Osteocyte (in vitro differentiated cells): ENCODE measurements at places on chromosomes 5 and 9. TPM values are rescaled to one million over a fixed set of nuclear protein-coding genes. Genes with fewer than 3 reads are reported as not detected.

The ZNF367 gene
- 2.1 and 2.3 TPM in 2 replicates for total RNA-seq

- peaks cover 16% of the 10 kb centered on the region for H3K4me1 ChIP-seq
- no peak for DNase-seq
- peak overlapping the region; percentile 59 for H3K27ac ChIP-seq
- H3K27me3 ChIP-seq: no peaks in the 10 kb centered on the region
- H3K36me3 ChIP-seq: no peaks in the 10 kb centered on the region
Measured at GRCh38 chr5:59999056-59999455, 105.5 kb upstream of the PDE4D start.

The PCDHGA3 gene
- total RNA-seq: not detected in 2 replicates

- peaks cover 24% of the 10 kb centered on the region for H3K4me1 ChIP-seq
- H3K4me3 ChIP-seq: no peak overlapping the region
- H3K27ac ChIP-seq: no peak overlapping the region
- H3K27me3 ChIP-seq: peaks cover 6% of the 10 kb centered on the region
- DNase-seq: no peak
Measured at GRCh38 chr5:174423558-174423957, 300.8 kb upstream of the MSX2 start.

- DNase-seq: no peak
- H3K36me3 ChIP-seq: no peaks in the 10 kb centered on the region
- peaks cover 12% of the 10 kb centered on the region for H3K27me3 ChIP-seq
- no peak overlapping the region for H3K4me3 ChIP-seq
- H3K27ac ChIP-seq: no peak overlapping the region
Measured at GRCh38 chr9:4397917-4398316, 92.4 kb upstream of the SLC1A1 start.

The ANXA2R gene
- total RNA-seq: 5.2 and 5.3 TPM in 2 replicates

The SRD5A1 gene
- total RNA-seq: 25.0 and 28.5 TPM in 2 replicates

The FOXD4L4 gene
- total RNA-seq: not detected in 2 replicates

GRCh38 chr5:139462586-139463276 lies at the start of gene ECSCR:
Gene ECSCR (minus strand): TSS chr5:139462743. CDS start chr5:139462670, 73 bp downstream.
- no peak for DNase-seq
- H3K27me3 ChIP-seq: no peaks in the 10 kb centered on the region
- H3K4me3 ChIP-seq: no peak within 1 kb of the TSS
- H3K4me1 ChIP-seq: peaks cover 41% of the 10 kb centered on the region

The IL13 gene
- not detected in 2 replicates for total RNA-seq

The ABO gene
- total RNA-seq: not detected in 2 replicates

DNA sequence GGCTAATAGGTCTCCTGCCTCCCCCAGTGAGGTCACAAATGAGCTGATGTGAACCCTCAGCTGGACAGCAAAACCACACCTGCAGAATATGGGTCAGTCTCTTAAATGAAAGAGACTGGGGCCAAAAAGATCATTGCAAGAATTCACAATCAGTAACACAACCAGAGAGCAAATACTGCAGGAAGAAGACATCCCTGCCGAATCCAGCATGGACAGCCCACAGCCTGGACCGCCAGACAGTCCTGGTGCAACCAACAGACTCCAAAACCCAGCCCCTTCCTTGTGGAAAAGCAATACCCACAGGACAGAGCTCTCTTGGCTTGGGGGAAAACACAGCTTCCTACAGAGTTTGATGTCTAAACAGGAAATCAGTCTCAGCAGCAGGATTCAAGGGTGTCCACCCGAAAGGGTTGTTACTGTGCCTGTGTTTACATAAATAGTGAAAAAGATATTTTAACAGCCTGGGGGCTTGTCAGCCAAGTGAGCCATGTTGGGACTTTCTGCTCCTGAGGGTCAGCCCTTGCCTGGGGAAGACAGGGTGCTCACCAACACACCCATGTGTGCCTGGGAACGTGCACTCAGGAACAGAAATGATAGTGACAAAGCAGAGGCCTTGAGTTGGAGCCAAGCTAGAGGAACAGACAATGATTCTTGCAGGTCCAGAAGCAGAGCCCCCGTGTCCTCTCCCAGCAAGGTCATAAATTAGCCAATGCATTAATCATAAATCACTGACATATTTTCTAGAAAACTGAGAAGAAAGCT lies 106.2 kb downstream of the SEMA5A start:
- H3K36me3 ChIP-seq: peaks cover 41% of the 10 kb centered on the region
- DNase-seq: no peak
- peak overlapping the region; percentile 15 for H3K4me3 ChIP-seq

DNA sequence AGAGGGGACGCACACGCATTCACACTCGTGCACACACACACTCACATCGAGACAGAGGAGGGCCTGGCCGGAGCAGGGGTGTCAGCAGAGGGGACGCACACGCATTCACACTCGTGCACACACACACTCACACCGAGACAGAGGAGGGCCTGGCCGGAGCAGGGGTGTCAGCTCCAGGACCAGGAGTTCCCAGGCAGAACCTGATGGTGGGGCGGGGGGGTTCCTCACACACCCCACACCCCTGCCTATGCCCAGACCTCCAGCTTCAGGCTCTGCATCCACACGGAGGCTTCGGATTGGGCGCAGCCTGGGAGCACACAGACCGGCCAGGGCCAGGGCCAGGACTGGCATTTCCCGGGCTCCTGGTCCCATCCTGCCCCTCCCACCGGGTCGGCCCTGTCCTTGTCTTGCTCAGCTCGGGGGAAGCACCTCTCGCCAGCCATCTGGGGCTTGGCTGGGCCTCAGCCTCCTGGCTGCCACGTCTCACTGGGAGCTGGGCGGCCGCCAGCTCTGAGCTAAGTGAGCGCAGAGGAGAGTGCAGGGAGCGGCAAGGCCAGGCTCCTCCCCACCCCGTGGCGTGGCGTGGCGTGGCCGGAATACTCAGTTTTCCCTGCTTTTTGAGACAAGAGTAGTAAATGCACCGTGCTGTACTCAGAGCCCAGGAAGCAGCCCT lies 31.3 kb downstream of the ADAMTS2 start:
- DNase-seq: no peak
- no peak overlapping the region for H3K27ac ChIP-seq
- H3K4me1 ChIP-seq: no peaks in the 10 kb centered on the region

The ODF2 gene
- total RNA-seq: 37.7 and 40.5 TPM in 2 replicates

The LSM11 gene
- total RNA-seq: 7.2 TPM in 2 replicates

The CRB2 gene
- not detected in 2 replicates for total RNA-seq

GRCh38 chr5:171537070-171537849 lies 117.8 kb downstream of the FGF18 start:
- peaks cover 3% of the 10 kb centered on the region for H3K27me3 ChIP-seq
- no peak overlapping the region for H3K4me3 ChIP-seq
- no peaks in the 10 kb centered on the region for H3K36me3 ChIP-seq

GRCh38 chr9:115672477-115673316 lies 480.9 kb upstream of the PAPPA start:
- no peaks in the 10 kb centered on the region for H3K27me3 ChIP-seq
- H3K4me1 ChIP-seq: peaks cover 68% of the 10 kb centered on the region
- peak overlapping the region; percentile 61 for H3K4me3 ChIP-seq
- H3K36me3 ChIP-seq: peaks cover 12% of the 10 kb centered on the region
- DNase-seq: peak; percentile 85

The MEIKIN gene
- total RNA-seq: not detected in 2 replicates

The CDKN2B gene
- total RNA-seq: 22.9 and 23.3 TPM in 2 replicates

The SPINK7 gene
- not detected in 2 replicates for total RNA-seq

The HMCN2 gene
- 0.05 TPM in 2 replicates for total RNA-seq

DNA sequence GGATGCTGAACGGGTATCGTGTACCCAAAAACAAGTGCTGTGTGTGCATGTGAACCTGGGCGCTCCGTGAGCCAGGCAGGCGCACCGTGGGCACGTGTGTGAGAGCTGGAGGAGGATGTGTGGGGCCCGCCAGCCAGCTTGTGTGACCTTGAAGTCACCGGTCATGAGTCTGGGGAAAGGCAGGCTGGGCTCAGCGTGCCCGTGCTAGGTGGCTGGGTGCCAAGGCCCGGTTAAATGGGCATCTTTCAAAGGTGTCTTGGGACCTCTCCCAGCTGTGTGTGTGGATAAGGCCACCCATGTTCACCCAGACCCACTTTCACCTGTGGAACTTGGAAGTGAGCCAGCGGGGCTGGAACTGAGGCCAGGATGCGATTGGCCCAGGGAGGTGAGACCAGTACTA lies 3.4 kb downstream of the KCNT1 start:
- no peak overlapping the region for H3K27ac ChIP-seq
- H3K4me3 ChIP-seq: no peak overlapping the region
- no peak for DNase-seq
- H3K27me3 ChIP-seq: peaks cover 11% of the 10 kb centered on the region
- no peaks in the 10 kb centered on the region for H3K36me3 ChIP-seq
- H3K4me1 ChIP-seq: no peaks in the 10 kb centered on the region

The FST gene
- total RNA-seq: 10.5 and 14.1 TPM in 2 replicates

The OLFM1 gene
- total RNA-seq: 0.83 and 1.3 TPM in 2 replicates

DNA sequence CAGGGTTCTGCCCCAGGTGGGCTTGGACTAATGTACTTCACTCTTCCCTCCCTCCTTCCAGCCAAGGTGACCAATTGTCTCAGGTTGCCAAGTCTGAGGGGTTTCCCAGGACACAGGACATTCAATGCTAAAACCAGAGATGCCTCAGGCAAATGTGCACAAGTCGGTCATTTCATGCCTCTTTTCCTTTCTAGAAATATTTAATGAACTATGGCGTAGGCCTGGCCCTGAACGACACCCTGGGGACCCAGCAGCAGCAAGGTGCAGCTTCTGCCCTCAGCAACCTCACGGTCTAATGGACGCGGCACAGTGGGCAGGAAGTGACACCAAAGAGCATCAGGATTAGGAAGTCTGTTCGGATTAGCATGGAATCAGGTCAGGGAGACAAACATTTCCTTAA lies 148.1 kb downstream of the MTX3 start:
- H3K27ac ChIP-seq: no peak overlapping the region
- H3K4me1 ChIP-seq: no peaks in the 10 kb centered on the region
- no peaks in the 10 kb centered on the region for H3K36me3 ChIP-seq
- peaks cover 16% of the 10 kb centered on the region for H3K27me3 ChIP-seq

GRCh38 chr9:135463140-135463539 lies 16.4 kb upstream of the PPP1R26 start:
- no peak overlapping the region for H3K27ac ChIP-seq
- no peak overlapping the region for H3K4me3 ChIP-seq
- H3K36me3 ChIP-seq: no peaks in the 10 kb centered on the region

The SPARC gene
- total RNA-seq: 9,466 and 10,195 TPM in 2 replicates

The CYSRT1 gene
- 1.5 and 1.7 TPM in 2 replicates for total RNA-seq

DNA sequence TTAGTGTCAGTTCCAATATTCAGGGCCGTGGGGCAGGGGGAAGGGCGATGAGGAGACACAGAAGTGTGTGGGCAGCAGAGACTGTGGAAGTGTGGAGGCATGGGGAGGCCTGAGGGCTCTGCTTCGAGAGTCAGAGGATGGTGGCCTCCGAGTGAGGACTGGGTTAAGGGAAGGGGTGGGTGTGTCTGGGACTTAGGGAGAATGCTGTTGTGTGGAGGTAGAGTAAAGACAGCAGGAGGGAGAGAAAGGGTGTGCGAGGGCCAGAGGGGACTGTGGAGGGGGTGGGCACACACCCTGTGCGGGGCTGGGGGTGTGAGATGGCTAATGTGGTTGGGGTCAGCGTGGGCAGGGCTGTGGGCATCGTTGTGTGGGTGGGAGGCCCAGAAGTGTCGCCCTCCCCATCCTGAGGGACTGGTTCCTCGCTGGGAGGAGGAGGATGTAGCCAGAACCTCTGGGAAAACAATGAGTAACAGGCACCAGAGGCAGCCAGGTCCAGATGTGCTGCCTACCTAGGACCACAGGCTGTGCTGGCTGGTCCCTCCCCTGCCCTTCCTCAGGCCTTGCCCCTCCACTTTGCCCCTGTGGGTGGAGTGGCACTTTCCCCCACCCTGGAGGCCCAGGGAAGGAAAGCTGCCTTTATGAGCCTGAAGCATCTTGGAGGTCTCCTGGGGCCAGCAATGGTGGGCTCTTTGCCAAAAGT lies 4.2 kb downstream of the USP20 start:
- H3K27me3 ChIP-seq: no peaks in the 10 kb centered on the region
- peaks cover 3% of the 10 kb centered on the region for H3K36me3 ChIP-seq
- no peak overlapping the region for H3K4me3 ChIP-seq

- H3K27ac ChIP-seq: no peak overlapping the region
- H3K4me1 ChIP-seq: no peaks in the 10 kb centered on the region
- no peak overlapping the region for H3K4me3 ChIP-seq
- H3K27me3 ChIP-seq: peaks cover 78% of the 10 kb centered on the region
- DNase-seq: no peak
Measured at GRCh38 chr5:15440434-15440833, 59.5 kb upstream of the FBXL7 start.

GRCh38 chr9:100028201-100028784 lies 70.5 kb downstream of the ERP44 start:
- no peak overlapping the region for H3K4me3 ChIP-seq
- peak; percentile 88 for DNase-seq
- no peak overlapping the region for H3K27ac ChIP-seq
- H3K36me3 ChIP-seq: peaks cover 20% of the 10 kb centered on the region
- H3K4me1 ChIP-seq: peaks cover 2% of the 10 kb centered on the region
- no peaks in the 10 kb centered on the region for H3K27me3 ChIP-seq

DNA sequence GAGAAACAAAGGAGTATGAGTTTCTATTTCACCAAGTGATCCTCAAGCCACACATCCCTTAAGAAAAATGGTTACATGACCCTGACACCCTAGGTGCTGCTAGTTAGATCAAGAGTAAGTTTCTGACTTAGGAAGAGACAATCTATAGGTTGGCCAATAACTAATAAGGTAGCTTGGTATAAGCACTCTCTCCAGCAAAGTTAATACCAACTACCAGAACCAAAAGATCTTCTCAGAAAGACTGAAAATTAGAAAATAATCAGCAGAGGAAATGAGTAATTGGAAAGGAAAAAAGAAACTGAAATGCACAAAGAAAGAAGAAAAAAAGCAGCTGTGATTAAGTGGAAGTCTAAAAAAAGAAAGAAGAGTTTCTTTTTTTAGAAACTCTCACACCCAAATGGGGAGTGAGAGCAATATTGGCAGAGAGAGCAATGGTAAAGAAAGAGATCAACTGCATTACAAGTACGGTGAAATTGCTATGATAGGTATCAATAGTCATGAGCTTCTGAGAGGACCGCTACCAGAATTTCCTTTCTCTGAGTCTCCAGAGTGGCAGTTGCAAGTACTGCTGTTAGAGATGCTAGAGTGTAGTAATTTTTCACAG lies 195.5 kb downstream of the TMEM167A start:
- peaks cover 10% of the 10 kb centered on the region for H3K4me1 ChIP-seq
- H3K36me3 ChIP-seq: no peaks in the 10 kb centered on the region
- peaks cover 7% of the 10 kb centered on the region for H3K27me3 ChIP-seq
- DNase-seq: no peak
- no peak overlapping the region for H3K4me3 ChIP-seq

DNA sequence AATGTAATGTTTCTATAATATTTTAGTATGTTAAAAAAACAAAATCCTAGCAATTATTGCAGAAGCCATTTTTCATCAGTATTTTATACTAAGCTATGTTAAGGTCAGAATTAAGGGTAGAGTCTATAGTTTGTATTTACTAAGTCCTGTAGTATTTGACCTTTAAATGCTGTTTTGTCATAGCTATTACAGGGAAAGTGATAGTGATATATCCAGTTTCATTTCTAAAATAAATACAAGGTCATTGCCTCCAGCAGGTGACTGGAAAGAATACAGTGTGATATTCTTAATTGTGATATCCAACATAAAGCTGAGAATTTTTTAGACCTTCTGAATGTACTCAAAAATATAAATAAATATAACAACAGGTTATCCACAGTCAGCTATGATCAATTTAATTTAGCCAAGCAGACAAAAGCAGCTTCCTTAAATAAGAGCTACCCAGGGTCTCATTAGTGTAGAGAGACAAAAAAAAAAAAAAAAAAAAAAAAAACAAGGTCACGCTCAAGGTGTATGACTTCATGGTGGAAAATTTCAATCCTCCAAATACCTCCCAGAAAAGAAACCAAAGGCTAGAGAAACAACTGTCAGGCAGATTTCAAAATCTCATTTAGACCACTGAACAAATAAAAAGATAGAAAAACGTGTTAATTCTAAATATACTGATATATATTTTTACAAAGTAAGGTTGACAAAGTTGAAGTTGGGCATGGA lies 278.7 kb downstream of the HCN1 start:
- no peak for DNase-seq
- no peak overlapping the region for H3K27ac ChIP-seq
- no peak overlapping the region for H3K4me3 ChIP-seq
- no peaks in the 10 kb centered on the region for H3K4me1 ChIP-seq
- no peaks in the 10 kb centered on the region for H3K36me3 ChIP-seq
